ENCODE measurements at places on chromosomes 5 and 9.

GRCh38 chr5:1930880-1931603, 48.3 kb upstream of the IRX4 start:
- DNase-seq, result peak; percentile 25

GRCh38 chr5:125978015-125978414, 445.2 kb upstream of the GRAMD2B start:
- DNase-seq, result no peak

DNA sequence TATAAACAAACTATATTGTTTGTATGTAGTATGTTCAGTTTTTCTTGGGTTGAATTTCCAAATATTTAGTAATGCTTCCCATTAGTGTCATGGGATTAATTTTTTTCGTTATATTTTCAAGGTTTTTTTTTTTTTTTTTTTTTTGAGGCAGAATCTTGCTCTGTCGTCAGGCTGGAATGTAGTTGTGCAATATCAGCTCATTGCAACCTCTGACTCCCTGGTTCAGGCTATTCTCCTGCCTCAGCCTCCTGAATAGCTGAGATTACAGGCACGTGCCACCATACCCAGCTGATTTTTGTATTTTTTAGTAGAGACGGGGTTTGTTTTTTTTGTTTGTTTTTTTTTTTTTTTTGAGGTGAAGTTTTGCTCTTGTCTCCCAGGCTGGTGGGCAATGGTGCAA, 10.6 kb downstream of the DDX46 start:
- no peak for DNase-seq

- DNase-seq, result no peak
Measured at GRCh38 chr9:14616188-14616982, 76.8 kb downstream of the ZDHHC21 start.

GRCh38 chr9:21030389-21031035, 928 bp downstream of the HACD4 start:
- DNase-seq, result no peak
